Substantia nigra (tissue), 51 donors: ENCODE measurements at places on chromosomes 7 and 10.

DNA sequence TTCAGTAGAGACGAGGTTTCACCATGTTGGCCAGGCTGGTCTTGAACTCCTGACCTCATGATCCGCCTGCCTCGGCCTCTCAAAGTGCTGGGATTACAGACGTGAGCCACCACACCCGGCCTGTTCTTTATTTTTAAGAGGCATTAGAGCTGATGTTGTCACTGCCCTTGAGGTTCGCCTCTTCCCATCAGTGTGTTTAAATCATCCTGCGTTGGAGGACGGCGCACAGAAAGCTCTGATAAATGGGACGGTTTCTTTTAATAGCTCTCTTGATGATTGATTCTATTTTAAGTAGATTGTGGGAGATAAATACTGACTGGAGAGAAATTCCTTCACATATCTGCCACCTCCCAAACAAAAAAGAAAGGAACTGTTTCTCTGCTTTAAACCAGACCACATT is 29.0 kb downstream of the UPP1 start:
- no peak for DNase-seq

- DNase-seq, result no peak
These were observed 58.6 kb upstream of the BAIAP2L1 start for GRCh38 chr7:98459529-98459928.

- no peak for DNase-seq
These were observed 103.5 kb downstream of the INSYN2A start for GRCh38 chr10:127092916-127093315.

- DNase-seq, result no peak
These were observed 75.6 kb upstream of the OGDHL start for GRCh38 chr10:49837685-49838084.

GRCh38 chr7:121878918-121879464 is 6.0 kb downstream of the PTPRZ1 start:
- no peak for DNase-seq

DNA sequence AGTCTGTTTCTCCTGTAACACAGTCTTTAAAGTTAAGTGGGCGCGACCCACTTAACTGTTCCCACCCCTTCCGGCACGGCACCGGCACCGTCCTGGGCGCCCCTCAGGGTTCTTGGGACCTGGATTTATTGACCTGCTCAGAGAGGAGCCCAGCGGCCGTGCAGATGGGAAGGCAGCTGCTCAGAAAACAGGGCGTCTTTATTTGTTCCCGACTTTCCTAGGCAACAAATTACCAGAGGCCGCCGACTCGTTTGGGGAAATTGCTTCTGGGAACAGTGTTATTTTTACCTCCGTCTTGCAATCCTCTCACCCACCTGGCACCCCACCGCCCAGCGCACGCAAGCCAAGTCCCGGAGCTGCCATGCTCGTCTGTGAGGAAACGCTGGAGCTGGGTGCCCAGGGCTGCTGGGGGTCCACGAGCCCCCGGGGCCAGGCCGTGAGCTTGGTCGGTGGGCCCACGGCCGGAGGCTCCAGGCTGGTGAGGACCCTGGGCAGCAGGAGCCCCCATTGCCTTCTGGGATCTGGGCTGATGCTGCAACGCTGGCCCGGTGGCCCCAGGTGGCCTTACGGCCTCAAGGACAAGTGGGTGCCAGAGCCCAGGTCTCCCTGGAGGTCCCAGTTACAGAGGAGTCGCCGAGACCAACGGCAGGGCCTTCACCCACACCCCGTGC is 14.9 kb upstream of the ADGRA1 start:
- no peak for DNase-seq
